ENCODE measurements at places on chromosomes 5 and 9.

- DNase-seq: no peak
Observed at GRCh38 chr9:70112981-70113380, 69.3 kb downstream of the MAMDC2 start.

- DNase-seq: peak; percentile 26
Observed at GRCh38 chr5:150562832-150563231, 54.9 kb downstream of the NDST1 start.

DNA sequence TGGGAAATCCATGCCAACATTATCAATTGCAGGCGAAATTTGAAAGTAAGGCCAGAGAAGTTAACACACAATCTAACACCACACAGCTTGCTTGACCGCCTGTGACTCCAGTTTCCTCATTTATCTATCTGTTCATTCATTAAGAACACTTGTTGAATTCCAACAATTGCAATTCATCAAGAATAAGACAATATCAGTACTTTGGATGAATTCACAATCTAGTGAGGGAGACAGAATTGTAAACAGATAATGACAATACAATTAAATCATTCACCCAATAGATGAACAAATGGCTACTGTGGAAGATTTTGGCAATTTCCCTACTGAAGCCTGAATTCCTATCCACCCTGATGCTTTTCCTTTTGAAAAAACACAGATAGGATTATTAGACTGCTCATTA is 181.6 kb downstream of the TRIM36 start:
- no peak for DNase-seq

- DNase-seq: peak; percentile 58
Observed at GRCh38 chr5:149172261-149172660, 31.0 kb downstream of the ABLIM3 start.

DNA sequence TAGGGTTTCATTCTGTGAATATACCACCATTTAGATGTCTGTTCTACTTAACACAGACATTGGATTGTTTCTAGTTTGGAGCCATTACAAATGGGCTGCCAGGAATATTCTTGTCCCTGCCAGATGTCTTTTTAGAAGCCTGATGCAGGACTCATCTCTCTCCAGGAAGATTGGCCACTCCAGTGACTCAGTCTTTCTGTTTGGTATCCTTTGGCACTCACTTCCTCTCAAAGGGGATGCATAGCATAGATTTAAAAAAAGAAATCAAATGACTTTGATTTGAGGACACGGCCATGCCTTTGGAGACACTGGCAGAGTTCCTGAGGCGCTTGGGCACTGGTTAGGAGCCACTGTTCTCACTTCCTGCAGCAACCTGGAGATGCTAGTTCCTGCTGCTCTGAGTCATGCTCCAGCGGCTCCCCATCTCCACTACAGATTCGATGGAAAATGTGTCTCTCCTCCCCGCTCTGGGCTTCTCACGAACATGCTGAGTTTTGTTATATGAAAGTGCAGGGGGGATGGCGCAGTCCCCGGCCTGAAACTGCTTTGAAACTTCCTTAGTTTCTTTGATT is 3.5 kb upstream of the ZNF366 start:
- DNase-seq: no peak

GRCh38 chr5:67030289-67031056 is 166.1 kb downstream of the CD180 start:
- no peak for DNase-seq

DNA sequence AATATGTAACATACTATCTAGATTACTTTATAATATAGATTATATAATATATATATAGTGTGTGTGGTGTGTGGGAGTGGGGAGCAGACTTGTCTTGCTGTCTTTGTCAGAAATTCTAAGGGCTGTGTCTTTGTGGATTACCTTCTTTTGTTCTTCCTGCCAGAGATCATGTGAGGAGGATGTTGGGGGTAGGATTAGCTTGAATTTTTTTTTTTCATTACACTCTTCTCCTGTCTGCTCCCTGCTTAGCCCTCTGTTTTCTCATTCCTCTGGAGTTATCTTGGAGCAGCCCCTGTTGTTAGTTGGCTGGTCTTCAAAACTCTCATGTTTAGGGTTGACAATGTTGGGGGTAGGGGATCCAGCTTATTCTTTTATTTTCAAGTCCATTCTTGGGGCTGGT is 21.0 kb upstream of the C9orf40 start:
- no peak for DNase-seq

DNA sequence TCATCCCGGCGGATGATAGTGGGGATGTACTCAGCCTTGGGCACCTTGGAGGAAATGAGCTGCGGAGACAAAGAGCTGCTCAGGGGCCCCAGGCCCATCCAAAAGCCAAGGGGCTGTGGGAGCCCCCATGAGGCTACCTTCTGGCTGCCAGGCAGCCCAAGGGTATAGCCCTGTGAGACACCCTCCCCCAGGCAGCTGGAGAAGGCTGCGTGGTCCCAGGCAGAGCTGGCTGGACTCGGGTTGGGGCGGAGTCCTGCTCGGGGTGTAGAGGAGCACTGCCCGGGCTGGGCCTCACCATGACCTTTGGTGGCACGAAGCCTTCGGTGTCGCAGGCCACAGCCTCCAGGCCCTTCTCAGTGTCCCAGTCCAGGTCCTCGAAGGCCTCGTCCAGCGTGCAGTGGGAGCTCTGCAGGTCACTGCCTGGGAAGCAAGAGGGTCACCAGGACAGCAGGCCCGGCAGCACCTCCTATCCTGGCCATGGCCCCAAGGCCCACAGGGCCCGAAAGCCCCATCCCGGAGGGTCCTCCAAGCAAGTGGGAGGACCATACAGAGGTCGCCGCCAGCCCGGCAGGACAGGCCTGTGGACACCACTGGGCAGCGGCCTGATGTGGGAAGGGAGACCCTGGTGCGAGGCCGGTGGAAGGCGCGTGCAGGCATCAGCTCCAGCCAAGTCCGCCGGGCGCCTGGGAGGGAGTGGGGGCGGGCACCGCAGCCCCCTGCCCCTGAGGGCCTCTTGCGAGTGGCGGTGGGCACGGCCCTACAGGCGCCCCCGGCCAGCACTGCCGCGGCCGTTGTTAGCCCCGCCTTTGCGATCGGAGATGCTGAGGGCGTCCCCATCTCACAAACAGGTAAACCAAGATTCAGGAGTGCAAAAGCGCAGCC is 6.1 kb downstream of the NSMF start:
- no peak for DNase-seq

- no peak for DNase-seq
Observed at GRCh38 chr5:107195890-107196395, 474.8 kb downstream of the EFNA5 start.

GRCh38 chr9:29769019-29769418 is 2195.7 kb upstream of the C9orf72 start:
- no peak for DNase-seq

GRCh38 chr9:107312376-107313050 is 29.4 kb downstream of the RAD23B start:
- no peak for DNase-seq

- no peak for DNase-seq
Observed at GRCh38 chr5:37495668-37496347, 116.7 kb downstream of the WDR70 start.

DNA sequence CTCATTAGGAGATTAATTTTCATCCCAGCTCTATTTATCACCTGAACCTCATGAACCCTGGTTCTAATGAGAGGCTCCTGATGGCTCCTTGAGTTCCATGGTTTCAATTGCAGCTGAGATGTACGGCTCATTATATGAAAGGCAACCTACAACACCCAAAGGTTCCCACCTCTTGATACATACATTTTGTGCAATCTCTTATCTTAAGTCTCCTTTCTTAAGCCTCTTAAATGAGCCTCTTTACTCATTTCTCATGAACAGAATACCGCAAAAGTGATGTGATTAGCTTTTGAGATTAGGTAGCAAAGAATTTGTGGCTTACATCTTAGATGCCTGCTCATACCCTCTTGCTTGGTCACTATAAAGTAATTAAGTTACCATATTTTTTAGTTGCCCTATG is 1964.0 kb upstream of the CDH6 start:
- no peak for DNase-seq

- no peak for DNase-seq
Observed at GRCh38 chr5:93610581-93611272, 27.7 kb downstream of the NR2F1 start.

DNA sequence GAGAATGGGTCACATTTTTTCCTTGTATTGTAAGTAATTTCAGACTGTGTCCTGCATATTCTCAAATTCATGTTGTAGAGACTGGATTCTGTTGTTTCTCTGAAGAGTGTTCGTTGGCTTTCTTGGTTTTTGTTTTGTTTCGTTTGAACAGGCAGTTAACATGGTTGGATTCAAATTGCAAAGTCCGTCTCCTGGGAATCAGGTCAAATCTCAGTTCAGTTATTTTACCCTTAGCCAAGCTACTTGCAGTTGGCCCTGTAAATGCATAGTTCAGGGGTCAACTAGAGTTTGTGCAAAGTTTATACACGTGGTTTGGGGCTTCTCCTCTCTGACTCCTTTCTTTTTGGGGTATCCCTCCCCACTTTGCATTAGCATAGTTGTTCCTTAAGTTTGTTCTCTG is 21.7 kb upstream of the FBXW11 start:
- DNase-seq: no peak

- peak; percentile 84 for DNase-seq
Observed at GRCh38 chr5:177309351-177310191, 2.1 kb downstream of the MXD3 start.

DNA sequence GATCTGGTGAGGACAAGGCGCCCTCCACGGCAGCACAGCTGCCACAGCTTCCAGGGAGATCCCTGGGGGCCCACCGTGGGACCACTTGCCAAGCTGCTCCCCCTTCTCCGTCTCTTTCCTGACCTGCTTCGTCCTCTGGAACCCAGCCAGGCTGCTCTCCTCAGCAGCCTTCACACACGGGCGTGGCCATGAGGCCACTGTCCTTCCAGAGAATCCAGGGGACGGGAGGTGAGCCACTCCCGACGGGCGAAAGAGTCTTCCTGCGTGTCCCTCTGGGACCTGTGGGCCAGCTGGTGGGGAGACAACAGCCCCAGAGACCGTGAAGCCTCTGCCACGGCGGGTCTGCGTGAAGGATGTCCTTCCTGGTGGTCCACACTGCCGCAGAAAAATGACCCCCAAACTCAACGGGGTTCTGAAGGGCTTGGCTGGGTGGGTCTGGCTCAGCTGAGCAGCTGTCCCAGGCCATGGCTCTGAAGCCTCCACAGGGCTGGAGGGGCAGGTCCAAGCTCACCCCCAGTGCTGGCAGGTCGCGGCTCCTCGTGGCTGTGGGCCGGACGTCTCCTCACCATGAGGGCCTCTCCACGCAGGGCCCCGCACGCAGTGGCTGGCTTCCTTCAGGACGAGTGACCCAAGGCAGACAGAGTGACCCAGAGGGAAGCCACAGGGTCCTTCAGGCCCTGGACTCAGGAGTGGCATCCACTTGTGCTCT is 47.4 kb upstream of the NKD2 start:
- no peak for DNase-seq

DNA sequence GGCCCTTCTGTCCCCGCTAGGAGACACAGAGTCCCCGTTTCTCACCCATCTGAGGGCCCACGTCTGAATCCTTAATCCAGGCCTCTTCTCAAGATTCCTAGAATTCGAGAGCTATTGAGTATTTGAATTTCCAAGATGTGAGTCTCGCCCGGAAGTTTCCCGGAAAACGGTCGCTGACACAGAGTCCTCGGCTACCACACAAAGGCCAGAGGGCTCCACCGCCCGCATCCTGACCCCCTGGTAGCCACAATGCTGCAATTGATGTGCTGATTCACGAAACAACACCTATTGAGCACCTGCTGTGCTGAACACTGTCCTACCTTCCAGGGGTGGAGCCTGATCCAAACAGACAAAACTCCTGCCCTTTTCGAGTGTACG is 670 bp upstream of the FBP1 start:
- DNase-seq: no peak

DNA sequence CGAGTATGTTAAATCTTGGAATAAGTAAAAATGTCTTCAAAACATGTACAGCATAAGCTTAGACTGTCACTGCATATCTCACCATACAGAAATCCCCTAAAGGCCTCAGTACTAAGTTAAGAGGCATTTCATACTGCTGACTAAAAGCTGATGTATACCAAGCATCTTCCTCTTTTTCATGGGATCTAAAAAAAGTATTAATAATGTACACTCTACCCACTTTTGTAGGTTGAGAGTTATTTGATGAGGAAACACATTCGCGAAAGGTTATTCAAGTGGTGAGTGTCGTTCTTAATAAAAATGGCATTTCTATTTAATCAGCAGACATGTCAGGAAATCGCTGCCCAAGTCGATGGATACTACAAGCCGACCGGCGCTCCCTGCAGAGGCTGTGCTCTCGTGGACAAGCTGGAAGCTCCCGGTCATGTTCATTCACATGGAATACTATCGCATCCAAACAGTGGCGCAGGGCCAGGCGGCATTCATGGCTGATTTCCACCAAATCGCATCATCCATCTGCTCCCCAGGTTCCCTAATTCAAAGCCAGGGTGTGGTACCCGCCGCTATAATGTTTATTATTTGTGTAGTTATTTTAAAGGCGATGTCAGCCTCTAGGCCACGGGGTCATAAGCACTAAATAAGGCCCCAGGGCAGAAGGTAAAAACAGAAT is 724 bp downstream of the SGTB start:
- peak; percentile 35 for DNase-seq

DNA sequence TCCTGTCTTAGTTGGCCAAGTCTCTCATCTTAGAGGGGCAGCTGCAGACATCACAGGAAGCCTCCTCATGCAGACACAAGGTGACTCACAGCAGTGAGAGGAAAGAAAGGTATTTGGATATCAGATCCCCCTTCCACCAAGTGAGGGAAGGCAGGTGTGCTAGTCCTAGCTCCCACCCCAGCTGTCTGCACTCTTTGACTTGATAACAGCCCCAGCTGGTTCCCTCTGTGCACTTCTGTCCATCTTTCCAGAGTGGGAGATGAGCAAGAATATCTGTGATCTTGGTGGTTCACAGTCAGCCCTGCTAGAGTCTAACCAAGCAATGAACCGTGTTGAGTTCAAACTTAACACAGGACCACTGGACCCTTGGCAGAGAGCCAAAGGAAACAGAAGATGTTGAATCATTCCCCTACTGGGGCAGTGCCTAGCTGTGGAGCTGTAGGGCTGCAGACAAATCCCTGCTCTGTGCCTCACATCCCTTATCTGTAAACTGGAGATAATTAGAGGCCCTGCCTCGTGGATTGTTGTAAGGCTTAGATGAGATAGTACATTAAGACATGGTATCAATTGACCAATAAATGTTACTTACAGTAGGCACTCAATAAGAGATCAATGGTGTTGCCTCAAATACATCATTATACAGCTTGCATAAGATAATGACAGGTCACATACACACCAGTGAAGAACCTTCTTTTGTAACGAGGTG is 39.1 kb downstream of the SH3RF2 start:
- peak; percentile 10 for DNase-seq

GRCh38 chr5:179762079-179762780 is 29.6 kb downstream of the MAML1 start:
- DNase-seq: peak; percentile 57

GRCh38 chr5:67015541-67016191 is 180.9 kb downstream of the CD180 start:
- DNase-seq: no peak

GRCh38 chr5:74241751-74242140 is 398.8 kb downstream of the ENC1 start:
- DNase-seq: no peak

- DNase-seq: no peak
Observed at GRCh38 chr5:80125022-80125961, 90.1 kb downstream of the THBS4 start.

DNA sequence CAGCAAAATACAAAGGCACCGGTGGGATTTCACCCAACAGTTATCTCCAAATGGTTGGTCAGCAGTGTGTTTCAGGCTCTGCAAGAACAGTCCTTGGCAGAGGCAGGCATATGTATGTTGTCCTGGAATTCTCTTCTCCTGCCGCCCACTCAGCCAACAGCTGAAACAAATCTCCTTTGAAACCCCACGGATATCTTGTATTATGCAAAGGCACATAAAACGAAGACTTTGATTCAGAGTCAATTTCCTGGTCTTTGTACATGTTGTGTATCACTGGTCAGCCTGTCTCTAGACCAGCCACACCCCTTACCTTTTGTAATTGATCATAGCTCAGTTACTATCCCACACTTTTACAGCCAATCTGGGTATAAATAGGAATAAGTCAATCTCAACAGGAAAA is 29.2 kb downstream of the FREM1 start:
- no peak for DNase-seq
